ENCODE measurements at places on chromosomes 11 and 22.

GRCh38 chr22:22706253-22706915, 62.0 kb downstream of the GGTLC2 start:
- no peak for DNase-seq

- DNase-seq, result no peak
Measured at GRCh38 chr11:133934599-133935550, 21.9 kb downstream of the IGSF9B start.

GRCh38 chr22:32587449-32587848, 112.8 kb downstream of the FBXO7 start:
- no peak for DNase-seq

- DNase-seq, result no peak
Measured at GRCh38 chr11:19867064-19867463, 154.4 kb downstream of the NAV2 start.

DNA sequence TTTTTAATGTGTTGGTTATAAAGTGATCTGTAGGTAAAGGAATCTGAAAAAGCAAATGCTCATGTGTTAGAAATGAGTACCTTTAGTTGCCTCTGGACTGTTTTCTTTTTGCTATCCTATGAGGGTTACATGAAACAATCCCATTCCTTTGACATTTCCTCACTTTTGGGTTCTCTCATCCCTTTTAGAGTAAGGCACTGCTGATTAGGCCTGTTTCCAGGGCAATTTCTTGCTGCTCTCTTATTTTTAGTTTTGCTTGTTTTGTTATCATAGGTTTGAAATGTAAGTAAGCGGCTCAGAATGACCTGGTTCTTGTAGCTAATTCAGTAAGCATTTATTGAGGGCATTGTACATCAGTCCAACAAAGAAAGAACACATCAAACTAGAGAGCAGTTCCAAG, 138.9 kb downstream of the DDX10 start:
- DNase-seq, result no peak

GRCh38 chr11:15484398-15484797, 369.7 kb downstream of the INSC start:
- no peak for DNase-seq

GRCh38 chr22:41826430-41827383, 6.2 kb upstream of the SREBF2 start:
- no peak for DNase-seq

DNA sequence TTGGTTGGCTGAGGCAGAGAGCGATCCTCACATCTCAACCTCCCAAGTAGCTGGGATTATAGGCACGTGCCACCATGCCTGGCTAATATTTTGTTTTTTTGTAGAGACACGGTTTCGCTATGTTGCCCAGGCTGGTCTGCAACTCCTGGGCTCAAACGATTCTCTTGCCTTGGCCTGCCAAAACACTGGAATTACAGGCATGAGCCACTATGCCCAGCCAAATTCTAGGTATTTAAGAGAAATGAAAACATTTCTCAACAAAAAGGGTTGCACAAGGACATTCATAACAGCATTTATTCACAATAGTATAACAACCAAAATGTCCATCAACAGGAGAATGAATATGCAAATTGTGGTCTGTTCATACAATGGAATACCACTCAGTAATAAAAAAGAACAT, 31.7 kb upstream of the RBX1 start:
- DNase-seq, result no peak

DNA sequence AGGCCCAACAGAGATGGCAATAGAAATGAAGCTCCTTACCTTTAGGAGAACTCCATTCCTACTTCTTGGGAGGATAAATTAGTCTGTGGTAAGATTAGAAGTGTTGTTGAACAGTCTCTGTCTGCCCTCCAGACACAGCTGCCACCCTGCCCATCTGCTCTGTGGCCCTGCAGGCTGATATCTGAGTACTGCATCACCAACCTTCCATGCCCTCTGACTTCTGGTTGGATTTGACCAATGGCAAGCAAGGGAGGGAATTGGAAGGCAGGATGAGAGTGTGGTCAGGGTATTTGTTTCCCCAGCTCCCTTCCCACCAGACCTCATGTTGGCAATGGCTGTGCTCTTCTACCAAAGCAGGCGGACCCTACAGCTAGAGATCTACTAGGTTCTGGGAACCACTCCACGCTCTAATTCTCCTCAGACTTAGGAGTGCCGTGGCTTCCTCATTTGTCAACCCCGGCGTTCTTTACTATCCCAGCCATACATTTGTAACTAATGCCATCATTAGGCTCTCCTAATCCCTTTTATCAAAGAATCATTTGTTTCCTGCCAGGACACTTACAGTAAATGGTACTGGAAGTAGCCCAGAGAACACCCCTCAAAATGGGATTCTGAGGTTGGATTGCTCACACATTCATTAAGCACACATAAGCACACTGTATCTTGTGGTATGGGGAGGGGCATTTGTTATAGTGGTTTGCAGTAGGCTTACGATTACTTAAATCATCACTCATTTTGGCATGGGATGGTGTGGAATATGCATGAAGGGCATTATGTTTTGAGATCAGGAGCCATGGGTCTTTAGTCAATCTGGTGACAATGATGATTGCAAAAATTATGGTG, 35.4 kb upstream of the CD44 start:
- DNase-seq, result no peak

DNA sequence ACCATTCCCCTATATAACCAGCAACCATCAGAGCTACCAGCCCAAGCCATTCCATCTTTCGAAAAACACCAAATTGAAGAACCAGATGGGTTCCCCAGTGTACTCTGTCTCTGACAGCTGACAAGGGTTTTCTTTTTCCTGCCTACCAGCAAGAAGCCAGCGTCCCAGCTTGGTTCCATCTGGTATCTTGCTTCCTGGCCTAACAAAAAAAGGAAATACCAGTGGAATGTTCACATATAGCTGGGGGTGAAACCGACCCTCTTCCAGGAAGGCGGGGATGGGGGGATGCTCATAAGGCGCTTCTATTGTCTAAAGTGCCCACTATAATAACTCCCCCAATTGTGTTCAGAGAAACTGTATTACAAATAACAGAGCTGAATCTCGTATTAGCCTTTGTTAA, 172.3 kb downstream of the LDLRAD3 start:
- no peak for DNase-seq

DNA sequence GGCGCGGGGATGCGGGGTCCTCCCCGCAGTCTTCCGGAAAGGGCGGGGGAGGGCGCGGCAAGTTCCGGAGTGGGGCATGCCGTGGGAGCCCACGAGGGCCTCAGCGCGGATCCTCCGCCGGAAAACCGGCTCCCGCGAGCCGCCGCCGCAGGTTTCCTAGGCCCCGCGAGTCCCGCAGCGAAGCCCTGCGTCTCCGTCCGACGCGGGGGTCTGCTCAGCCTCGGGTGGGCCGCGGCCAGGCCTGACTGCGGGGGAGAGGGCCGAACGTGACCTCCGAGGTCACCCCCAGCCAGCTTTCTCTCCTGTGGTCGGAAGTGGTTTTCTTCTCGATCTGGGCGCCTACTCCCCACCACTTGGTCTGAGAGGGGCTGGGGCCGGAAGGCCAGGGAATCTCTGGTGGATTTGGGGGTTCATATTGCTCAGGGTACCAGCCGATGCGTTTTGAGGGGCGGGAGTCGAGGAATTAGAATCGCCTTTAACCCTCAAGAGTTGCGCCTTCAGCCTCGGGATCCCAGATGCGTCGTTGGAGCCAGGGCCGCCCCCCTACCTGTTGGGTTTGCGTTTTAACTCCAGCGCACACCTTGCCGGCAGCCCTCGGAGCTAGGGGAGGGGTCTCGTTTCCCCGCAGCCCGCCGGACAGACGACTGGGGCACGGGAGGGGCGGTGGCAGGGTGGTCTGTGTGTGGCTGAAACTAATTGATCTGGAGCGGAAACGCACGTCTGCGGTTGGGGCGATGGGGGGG, 3.6 kb upstream of the CCND1 start:
- DNase-seq, result no peak

DNA sequence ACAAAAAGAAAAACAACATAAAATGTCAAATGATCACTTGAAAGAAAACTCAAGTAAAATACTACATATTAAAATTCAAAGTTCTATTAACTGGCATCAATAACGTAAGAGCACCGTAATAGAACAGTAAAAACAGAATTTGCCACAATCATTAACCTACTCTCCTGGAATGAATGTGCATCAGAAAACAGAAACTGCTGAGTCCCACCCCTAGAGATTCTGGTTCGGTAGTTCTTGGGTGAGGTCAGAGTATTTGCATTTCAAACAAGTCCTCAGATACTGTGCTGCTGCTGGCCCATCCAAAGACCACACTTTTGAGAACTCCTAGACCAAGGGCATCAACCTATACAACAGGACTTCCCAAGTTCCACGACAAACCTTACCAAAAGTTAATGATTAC, 23.5 kb downstream of the PITPNB start:
- no peak for DNase-seq

DNA sequence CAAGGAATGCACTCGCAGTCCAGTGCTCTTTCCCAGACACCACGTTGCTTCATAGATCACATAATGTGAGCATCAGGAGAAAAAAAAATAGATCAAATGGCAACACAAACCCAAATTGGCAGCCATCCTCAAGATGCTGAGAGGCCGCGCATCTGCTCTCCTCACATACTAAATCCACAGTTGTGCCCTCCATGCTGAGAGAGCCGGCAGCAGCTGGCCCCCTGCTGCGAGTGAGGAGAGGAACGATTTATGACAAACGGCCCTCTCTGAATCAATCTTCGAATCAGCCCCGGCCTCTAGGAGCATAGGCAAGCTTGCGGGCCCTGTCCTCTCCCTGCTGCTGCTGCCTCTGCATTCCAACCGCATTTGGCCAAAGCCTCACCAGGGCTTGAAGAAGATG, 159.9 kb upstream of the TENM4 start:
- no peak for DNase-seq

- DNase-seq, result no peak
Measured at GRCh38 chr22:19840955-19841640, 13.6 kb downstream of the GNB1L start.

DNA sequence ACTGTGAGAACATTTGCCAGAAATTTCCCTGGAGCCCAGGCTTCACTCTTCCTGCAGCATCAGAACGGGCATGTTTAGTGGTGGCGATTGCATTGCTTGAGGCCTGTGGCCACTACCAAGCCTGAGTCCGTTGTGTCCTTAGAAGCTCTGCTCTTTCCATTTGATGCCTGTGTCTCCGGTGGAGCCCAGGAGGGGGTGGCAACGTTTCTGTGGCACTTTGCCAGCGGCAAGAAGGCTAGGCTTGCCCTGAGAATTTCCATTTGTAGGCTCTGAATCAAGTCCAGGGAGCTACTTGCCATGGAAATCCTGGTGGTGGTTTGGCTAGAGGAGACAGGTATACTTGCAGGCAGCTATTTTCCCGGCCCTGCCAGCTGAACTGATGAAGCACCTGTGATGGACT, 47.1 kb downstream of the ADAMTS8 start:
- DNase-seq, result no peak

DNA sequence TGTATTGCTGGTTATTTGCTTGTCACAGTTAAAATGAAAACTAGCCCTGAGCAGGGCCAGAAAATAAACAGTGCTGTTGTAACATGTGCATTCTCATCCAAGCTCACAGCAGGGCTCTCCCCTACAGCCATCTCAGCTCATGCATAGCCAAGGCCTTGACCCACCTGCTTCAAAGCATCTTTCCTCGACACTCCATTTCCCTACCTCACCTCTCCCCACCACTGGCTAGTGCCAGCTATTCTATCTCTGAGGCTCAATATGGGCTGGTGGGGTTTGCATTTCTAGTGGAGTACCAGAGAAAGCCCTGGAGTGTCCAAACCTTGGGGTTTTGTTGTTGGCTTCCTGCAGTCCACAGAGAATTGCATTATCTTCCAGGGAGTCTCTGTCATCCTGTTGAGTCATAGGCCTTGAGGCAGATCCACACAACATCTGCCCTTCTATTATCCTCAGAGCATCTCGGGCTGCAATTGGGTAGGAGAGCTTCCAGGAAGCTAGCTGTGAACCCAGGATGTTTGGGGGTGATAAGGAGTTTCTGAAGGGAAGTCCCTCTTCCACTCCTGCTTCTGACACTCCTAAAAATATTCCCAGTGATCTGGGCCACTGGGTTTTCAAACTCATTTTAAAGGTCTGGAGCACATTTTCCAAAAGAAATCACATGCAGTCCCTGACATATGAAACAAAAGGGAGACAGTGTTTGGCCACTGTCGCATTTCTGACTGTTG, 36.1 kb upstream of the AMOTL1 start:
- no peak for DNase-seq

GRCh38 chr11:58286249-58286648, 18.2 kb upstream of the OR10W1 start:
- no peak for DNase-seq

- DNase-seq, result no peak
Measured at GRCh38 chr22:18028817-18029527, 4.6 kb upstream of the MICAL3 start.

DNA sequence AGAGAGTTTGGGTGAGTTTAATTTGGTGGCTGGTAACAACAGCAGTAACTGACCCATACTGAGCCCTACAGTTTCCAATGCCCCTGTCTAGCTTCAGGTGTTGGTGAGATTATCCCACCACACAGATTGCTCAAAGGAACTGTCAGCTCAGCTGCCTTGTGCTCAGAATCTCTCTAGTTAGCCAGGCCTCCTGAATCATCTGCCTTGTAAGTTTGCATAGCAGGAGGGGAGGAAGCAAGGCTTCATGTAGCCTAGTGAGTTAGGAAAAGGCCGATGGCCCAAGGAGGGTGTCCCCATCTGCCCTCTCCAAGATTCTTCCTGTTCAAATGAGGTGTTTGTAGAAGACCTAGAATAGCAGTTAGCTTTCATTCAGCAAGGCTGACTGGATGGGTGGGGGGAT, 74.3 kb downstream of the MICAL2 start:
- no peak for DNase-seq

GRCh38 chr11:126510621-126511370, 155.3 kb downstream of the ST3GAL4 start:
- no peak for DNase-seq

DNA sequence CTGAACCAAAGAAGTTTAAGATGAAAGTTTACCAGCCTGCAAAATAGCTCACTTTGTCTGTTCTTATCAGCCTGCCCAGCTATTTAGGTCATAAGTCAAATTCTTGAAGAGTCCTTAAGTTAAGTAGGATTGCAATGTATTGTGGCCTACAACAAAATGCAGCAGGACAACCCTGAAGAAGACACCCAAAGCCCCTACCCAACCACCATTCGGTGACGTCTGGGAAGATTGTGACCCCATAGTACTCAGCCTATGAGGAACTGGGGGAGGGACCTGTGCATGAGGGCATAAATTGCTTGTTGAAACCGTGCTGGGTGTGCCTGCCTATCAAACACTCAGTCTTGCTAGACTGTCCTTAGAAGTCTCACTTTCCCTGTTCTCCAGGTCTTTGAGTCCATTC, 50.5 kb upstream of the FDX1 start:
- no peak for DNase-seq

DNA sequence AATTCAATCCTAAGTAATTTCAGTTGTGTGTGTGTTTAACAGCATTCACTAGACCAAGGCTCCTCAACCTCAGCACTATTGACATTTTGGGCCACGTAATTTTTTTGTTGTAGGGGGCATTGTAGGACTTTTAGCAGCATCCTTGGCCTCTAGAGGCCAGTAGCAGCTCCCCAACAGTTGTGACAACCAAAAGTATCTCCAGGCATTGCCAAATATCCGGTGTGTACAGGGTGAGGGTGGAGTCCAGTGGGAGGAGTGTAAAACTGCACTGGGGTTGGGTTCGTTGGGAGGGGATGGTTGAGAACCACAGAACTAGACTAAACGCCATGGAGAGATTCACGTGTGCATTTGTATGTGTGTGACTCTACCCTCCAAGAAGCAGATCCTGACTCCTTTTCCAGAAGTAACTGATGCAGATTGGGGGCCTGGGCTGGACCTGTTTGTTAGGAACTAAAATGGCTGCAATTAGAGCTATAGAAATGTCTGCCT, 5.9 kb upstream of the PHF21A start:
- DNase-seq, result peak; percentile 28
